Activated CD8-positive, alpha-beta memory T cell treated with anti-CD3 and anti-CD28 coated beads for 48 hours (primary cell): ENCODE measurements at places on chromosomes 3 and 15.
A peak's percentile ranks its signal among the peaks of the same experiment; 100 is the strongest.

DNA sequence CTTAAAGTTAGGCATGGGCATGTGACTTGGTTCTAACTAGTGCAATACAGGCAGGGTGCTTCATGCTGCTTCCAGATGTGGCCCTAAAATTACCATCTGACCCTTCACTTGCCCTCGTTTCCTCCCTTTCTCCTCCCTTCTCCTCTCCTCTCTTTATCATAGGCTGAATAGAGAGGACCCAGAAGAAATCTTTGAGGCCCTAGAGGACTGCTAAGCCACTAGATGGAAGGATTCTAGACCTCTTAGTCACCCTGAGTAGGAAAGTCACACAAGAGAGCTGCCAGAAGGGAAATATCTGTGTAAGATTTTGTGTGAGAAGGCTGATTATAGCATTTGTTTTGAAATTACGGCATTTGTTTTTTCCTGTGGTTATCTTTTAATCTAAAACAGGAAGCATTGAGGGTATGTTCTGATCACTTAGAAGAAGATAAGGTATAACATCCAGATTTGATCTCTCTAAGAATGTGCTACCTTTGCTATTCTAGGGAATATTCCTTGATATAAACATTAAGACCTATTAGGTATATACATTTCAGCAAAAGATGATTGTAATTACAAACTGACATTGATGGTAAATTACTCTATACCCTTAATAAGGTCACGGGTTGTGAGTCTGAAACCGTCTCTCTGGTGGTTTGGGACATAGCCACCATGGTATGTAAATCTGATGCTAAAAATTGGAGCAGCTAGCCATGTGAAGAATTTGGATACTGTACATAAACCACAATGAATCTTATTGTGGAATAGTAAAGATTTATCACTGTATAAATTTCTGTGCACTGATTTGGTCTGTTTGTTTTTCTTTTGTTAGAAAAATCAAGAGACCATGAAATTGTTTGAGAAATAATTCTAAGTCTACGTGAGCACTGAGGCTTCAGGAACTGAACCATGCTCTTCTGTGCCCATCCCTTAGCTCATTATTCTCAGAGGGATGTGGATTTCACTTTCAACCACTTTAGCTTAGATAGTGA is 84.1 kb downstream of the TP63 start:
- DNase-seq, result no peak

DNA sequence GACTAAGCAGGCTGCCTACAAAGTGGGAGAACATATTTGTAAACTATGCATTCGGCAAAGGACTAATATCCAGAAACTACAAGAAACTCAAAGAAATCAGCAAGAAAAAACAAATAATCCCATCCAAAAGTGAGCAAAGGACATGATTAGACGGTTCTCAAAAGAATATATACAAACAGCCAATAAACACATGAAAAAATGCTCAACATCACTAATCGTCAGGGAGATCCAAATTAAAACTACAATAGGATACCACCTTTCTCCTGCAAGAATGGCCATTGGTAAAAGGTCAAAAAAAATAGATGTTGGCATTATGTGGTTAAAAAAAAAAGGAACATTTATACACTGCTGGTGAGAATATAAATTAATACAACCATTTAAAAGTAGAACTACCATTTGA is 259.6 kb upstream of the SLITRK3 start:
- no peak for DNase-seq

- DNase-seq, result no peak
These were observed 45.7 kb upstream of the INO80 start for GRCh38 chr15:41161736-41162135.

DNA sequence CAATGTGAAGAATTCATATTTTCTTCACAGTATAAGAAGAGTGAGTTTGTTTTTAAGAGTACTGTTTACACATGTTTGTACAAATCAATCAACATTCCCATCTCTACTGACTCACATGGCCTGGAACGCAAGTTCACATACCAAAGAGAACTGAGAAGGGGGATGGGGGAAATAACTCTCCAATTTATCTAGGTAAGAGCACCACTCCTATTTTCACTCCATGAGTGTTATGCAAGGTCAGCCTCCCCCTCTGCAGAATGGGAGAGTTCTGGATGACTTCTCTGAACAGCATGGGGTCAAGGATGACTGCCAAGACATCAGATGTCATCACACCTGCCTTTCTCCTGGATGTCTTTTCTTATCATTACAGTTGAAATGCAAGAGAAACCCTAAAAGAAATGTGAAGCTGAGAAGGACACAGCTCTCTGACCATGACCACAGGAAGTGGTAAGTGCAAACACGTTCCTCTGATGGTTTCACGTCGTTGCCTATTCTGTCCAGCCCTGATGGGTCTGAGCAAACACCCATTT is 95.2 kb downstream of the SEMA6D start:
- no peak for DNase-seq

DNA sequence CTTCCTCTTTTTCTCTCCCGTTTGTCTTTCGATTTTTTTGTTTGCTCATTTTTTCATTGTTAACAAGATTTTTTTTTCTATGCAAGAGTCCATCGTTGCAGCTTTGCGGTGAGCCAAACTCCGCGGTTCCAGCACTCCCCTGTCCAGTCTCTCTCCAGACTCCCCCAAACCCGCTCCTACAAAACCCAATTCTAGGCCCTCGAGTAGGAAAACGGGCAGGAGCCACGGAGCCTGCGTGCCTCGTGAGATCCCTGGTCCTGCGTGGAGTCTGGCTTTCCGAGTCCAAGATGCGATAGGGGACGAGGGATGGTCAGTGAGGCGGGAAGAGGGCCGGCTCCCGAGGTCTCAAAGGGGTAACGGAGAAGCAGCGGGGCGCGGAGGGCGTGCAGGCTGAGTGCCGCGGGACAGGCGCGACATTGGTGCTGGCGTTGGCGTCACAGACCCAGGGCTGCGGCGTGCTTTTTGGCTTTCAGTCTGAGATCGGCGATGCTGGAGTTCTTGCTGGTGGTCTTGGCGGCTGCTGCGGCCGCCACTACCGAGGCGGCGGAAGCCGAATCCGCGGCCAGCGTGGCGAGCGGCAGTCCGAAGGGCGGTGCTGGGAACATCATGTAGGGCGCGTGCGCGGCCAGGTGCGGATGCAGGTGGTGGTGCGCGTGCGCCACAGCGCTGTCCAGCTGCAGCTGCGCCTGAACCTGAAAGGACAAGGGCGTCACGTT is 8.5 kb downstream of the SHOX2 start:
- DNase-seq, result peak; percentile 53

DNA sequence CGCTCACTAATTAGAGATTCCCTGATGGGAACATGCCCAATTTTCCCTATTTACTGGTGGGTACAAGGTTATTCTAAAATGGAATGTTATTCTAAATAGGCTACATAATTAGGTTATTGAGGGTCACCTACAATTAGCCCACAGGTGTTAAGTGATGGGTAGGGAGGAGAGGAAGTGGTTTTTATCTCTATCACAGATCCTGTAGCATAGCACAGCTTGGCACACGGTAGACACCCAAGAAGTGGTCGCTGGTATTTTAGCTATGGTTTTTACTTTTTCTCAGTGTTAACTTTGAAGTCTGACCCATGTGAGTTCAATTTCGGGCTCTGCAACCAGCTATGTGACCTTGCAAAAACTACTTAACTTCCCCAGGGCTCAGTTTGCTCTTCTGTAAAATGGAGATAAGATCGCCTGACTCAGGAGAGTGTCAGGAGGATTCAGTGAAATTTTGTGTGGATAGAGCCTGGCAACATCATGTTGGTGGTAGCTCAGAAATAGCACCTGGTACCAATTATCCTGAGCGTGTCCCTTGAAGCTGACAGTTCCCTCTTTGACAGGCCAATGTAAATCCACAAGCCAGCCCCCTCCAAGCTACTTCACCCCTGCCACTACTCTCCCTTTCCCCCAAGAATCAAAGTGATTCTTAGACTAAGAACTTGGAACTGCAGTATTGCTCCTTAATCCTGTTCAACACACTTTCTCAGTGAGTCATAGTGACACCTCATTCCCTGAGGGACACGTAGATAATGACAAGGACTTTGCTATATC is 8.7 kb upstream of the LMCD1 start:
- no peak for DNase-seq

DNA sequence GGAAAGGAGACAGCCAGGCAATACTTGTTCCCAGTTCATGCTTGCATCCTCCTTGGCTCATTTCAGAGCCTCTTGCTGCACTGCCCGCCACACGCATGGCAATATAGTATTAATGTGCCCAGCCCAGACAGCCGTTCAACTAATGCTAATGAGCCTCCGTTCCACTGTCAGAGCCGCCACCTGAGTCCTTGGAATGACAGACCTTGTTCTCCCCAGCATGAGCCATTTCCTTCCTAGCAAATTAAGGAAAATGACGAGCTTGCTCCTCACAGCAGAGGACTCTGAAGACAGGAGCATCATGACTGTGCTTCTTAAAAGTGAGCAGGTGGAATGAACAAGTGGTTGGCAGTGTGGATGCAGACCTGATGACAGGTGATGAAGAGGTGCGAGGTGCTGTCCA is 10.8 kb upstream of the LRRC15 start:
- no peak for DNase-seq

DNA sequence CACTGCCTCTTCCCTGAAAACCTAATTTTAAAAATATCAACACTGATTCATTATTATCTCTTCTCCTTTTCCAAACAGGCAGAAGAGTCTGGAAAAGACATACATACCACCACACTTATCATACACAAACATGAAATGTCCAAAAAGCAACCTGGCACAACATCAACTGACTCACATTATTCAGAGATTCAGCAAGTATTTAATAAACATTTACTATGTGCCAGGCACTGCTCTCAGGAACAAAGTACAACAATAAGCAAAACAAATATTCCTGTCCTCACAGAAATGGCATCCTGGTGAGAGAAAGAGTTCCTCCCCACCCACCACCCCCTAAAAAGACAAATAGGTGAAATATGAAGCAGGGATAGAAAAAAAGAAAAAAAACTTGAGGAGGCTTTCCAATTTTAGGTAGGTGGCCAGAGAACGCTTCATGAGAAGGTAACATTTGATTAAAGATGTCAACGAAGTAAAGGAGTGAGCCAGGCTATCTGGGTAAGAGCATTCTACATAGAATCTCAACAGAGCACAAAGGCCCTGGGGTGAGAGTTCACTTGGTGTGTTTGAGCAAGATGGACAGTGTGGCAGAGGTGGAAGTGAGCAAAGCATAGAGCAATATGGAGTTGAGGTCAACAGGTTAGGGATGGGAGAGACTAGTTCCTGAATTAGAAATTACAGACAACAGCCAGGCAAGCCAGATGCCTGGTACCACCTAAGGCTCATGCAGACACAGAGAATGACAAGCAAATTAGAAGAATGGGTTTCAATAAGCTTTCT is 141.7 kb downstream of the OSBPL10 start:
- no peak for DNase-seq

GRCh38 chr3:111895071-111895470 is 36.0 kb downstream of the PHLDB2 start:
- DNase-seq, result no peak

GRCh38 chr3:24520976-24521419 is 26.3 kb upstream of the THRB start:
- no peak for DNase-seq

DNA sequence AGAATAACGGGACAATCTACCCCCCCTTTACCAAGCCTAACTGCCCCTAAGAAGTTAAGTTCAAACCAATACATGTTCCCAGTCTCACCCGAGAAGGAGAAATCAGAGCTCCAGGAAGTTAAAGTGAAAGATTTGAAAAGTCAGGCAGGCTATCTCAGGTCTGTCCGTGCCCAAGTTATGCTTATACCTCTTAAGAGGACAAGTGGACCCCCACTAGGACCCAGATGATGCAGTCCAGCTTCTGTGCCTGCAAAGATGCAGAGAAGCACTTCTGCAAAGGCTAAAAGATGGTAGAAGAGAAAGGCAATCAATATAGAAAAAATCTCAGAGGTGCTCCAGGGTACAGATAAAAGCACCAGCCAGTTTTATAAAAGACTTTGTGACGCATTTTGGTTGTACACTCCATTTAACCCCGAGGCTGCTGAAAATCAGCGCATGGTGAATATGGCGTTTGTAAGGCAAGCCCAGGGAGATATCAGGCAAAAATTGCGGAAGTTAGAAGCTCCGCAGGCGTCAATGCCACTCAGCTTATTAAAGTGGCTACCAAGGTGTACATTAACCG is 9.8 kb upstream of the SLC9C1 start:
- DNase-seq, result no peak

DNA sequence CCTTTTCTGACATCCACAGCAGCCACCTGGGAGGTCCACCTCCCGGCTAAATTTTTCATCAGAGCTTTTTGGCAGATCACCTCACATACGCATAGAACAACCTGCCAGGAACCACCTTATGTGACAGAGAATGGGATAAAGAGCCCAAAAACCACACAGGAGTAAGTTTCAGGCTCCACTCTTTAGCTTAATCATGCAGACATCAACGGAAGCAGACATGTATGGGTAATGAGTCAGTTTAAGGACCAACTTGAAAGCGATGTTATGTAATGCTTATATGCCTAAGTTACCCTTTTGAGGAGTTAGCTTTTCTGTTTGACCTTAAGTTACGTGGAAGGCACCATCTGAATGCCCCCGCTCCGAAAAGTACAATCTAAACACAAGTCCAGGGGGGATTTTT is 183.3 kb upstream of the BHLHE40 start:
- no peak for DNase-seq

DNA sequence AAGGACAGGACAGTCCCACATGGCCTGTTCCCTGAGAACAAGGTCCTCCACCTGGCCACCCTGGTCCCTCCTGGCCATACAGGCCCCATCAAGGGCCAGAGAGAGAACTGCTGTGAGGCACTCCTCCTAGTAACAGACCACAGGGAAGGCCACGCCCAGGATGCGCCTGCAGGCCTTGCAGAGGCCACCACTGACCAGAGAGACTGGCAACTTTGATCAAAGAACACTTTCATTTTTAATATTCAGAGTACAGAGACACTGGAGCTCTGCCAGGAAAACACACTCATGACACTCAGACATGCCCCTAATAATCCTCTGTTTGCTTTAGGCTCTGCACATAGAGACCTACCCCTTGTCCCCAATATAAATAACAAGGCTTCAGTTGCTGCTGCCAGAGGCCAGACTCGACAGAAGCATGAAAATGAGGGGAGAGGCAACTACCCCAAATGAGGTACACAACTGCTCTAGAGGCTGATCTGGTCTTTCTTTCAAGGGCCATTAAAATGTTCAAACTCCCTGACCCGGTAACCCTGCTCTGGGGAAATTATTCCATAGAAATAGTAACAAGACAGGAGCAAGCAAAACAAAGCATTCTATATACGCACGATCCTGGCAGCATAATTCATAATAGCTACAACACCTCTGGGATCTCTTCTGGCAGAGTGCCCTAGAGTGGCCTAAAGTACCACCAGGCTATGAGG is 44.8 kb downstream of the CCDC12 start:
- no peak for DNase-seq

DNA sequence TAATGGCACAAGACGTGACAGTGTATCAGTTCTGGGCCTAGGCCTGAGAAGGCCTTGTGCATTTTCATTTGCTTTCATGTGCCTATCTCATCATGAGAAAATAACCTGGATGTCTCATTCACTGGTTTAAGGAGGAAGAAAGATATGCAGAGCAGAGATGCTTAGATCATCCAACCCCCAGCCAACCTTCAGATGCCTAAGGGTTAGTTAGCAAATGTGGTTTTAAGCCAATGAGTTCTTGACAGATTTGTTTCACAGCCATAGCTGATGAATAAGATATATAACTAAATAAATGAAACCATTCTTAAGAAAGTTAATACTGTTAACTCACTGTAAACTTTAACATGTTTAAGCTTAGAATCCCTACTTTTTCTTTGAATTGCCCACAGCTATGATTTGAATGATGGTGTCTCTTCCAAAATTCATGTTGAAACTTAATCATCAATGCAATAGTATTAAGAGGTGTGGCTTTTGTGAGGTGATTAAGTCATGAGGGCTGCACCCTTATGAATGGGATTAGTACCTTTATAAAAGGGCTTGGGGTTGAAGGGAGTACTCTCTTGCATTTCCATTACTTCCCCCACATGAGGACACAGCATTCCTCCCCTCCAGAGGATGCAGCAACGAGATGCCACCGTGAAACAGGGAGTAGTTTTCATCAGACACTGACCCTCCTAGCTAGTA is 324.6 kb upstream of the TBC1D5 start:
- no peak for DNase-seq
